ENCODE measurements at places on chromosomes 5 and 9. TPM values are rescaled to one million over a fixed set of nuclear protein-coding genes. Genes with fewer than 3 reads are reported as not detected.

Gene PHF24
- total RNA-seq: 0.05 TPM

Gene RNF180
- 1.2 TPM for total RNA-seq

Gene STK32A
- 0.09 TPM for total RNA-seq

Gene ECSCR
- 3.6 TPM for total RNA-seq

Gene PCDHGA9
- 2.8 TPM for total RNA-seq

Gene C9orf85
- total RNA-seq: 6.6 TPM

Gene MARVELD2
- 13.1 TPM for total RNA-seq

Gene PRLR
- 24.8 TPM for total RNA-seq

GRCh38 chr5:155948576-155948975, 378.4 kb upstream of the SGCD start:
- DNase-seq: no peak

DNA sequence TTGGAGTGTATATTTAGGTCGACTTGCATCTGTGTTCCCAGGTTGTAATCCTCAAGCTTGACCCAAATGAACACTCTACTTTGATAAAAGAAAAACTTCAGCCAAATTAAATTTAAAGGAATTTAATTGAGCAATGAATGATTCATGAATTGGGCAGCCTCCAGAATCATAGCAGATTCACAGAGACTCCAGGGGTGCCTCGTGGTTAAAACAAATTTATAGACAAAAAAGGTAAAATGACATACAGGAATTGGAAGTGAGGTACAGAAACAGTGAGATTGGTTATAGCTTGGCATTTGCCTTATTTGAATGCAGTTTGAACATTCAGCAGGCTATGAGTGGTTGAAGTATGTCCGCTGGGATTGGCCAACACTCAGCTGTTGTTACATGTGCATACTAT, 21.6 kb upstream of the SPATA31D4 start:
- no peak for DNase-seq

DNA sequence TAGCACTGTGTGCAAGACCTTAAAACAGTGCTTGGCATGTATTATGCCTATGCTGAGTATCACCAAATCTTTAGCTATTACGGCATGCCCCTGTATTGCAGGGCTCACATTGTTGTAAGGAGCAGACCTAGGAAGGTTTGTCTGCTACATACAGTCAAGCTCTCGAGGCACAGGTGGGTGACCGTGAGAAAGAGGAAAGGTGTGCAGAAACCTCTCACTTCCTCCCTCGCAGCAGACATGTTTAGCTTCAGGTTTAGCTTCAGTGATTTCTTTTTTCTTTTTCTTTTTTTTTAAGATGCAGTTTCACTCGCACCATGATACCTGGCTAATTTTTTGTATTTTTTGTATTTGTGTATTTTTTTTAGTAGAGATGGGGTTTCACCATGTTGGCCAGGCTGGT, 275.8 kb upstream of the RIOK2 start:
- no peak for DNase-seq

- no peak for DNase-seq
Measured at GRCh38 chr5:174617285-174617684, 107.1 kb upstream of the MSX2 start.

DNA sequence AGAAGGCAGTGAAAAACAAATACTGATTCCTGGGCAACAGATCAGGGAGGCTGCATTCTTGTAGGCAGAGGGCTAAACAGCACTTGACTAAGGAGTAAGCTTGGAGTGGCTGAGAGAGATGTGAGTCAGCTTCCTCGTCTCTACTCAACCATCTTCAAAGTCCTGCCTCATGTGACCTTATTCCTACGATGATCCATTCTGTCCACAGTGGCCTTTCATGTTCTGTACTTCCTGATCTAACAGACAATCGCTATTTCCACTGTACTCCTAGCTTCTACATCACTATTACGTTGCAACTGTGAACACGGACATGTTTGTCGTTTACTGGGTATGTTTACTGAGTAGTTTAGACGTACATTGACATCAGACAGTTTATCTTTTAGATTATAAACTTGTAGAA, 365.4 kb downstream of the ARL15 start:
- DNase-seq: no peak

GRCh38 chr9:73129941-73130685, 21.6 kb upstream of the ANXA1 start:
- DNase-seq: no peak

DNA sequence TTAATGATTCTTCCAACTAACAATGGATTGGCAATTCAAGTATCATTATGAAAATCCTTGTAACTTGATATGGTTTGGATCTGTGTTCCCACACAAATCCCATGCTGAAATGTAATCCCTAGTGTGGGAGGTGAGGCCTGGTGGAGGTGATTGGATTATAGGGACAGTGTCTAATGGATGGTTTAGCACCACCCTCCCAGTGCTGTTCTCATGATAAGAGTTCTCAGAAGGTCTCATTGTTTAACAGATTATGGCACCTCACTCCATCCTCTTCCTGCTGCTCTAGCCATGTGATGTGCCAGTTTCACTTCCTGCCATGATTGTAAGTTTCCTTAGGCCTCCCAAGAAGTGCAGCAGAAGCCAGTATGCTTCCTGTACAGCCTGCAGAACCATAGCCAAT, 1116.2 kb upstream of the EDIL3 start:
- no peak for DNase-seq

DNA sequence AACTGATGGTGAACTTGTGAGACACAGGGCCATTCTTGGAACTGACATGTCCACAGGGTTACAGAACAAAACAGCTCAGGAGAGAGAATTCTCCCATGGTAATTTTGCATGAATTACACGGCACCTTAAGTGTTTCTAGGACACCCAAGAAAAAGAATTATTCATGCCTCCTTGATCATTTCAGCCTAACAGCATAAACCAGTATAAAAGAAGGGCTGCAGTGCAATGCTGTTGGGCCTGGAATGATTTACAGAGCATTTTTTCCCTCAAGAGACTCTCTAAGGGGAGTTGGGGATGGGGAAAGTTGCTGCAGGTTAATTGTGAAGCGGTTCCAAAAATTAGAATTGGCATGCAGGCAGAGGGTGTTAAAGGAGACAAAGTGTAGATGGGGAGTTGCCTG, 136.4 kb upstream of the FBXL7 start:
- DNase-seq: no peak

DNA sequence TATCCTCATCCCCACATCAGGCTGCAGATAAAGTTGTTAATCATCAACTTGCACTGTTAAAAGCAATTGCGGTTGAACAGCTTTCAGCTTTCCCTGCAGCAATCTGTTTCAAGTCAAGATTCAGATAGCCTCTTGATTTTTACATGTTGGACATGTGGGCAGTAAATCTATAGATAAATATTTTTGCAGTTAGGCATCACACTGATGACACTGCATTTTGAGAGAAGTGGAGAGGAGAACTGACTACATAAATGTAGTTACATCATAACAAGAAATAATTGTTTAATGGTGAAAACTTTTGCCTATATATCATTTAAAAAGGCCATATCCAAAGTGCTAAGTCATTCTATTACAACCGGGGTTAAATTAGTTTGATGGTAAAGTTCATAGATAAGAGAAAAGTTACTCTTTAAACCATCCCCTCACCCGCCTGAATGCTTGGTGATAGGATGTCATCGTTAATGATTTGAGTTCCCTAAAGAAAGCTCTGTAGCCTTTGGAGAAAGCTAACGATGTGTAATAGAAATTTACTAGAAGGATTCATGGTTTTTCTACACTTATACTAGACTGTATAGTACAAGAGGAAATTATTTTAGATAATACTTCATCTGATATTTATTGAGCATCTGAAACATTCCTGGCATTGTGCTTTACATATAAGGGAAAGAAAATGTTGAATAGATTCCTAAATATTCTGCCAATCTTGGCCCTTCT, 30.8 kb upstream of the ALDH1A1 start:
- no peak for DNase-seq

DNA sequence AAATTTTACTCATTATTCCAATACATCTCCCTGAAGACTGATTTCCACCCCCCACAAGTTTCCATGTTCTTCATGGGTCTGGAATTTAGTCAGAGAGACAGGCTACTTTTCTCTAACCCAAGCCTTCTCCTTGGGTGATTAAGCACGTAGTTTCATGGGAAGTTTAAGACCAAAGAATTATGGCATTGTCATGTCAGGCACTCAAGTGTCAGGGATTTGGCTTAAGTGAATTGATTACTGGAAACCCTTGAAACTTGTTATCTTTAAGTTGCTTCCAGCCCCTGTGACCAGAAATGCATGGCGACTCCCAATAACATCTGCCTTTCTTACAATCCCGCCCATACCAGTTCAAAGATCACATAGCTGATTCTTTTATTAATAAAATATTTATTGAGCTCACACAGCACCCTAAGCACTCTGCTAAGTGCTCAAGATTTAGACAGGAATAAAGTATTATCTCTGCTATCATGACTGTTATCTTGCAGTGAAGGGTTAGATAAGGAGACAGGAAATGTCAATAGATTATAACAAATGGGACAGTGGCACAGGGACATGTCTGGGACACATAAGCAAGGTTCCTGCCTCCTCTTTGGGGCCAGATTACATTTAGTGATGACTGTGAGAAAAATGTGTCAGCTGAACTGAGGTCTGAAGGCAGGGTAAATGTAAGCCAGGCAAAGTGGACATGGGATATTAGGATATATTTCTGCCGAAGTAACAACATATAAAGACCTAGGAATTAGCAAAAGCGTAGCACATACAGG, 241.2 kb upstream of the TNC start:
- no peak for DNase-seq

DNA sequence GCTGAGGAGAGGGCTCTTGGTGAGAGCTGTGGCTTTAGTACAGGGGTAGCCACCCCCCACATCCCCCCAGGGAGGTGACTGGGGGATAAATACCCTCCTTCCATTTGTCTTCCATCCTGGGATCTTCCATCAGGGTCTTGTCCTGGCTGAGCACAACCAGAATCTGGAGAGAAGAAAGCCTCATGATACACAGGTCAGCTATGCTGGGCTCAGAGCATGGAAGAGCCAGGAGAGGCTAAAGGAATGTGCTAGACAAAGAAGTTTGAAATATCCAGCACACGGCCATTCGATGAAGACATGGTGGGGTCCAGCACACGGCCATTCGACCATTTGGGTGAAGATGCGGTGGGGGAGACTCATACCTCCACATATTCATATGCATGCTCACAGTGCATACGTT, 30.0 kb downstream of the ROPN1L start:
- DNase-seq: no peak

- no peak for DNase-seq
Measured at GRCh38 chr5:95725937-95726810, 5.0 kb upstream of the RHOBTB3 start.

GRCh38 chr5:146018514-146019375, 82.4 kb downstream of the SH3RF2 start:
- DNase-seq: no peak

DNA sequence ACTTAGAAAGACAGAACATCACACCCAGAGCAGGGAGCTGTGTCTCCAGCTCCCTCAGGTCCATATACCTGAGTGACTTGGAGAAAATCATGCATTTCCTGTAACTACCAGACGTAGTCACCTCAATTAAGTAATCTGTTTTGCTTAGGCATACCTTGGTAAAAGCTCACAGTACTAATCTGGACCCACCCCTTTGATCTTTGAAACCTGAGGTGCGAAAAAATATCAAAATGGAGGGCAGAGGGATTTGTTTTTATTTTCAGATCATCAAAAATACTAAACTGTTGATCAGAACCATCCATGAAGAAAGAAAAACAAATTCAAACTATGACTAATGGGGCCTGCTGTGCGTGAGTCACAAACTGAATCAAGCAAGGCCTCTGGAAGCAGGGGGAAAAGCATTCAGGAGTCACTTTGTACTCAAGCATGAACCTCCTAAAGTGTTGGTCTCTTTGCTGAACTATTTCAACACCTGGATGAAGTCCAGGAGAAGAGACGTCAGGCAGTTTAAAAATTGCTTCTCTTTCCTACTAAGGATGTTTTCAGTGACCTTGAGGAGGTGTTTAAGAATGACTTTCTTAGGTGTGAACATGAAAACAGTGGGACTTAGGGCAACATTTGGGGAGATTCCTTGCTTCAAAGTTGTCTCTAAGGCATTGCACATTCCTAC, 76.3 kb downstream of the MUSK start:
- DNase-seq: no peak

GRCh38 chr5:122581629-122582028, 193.3 kb upstream of the SNX2 start:
- DNase-seq: no peak

DNA sequence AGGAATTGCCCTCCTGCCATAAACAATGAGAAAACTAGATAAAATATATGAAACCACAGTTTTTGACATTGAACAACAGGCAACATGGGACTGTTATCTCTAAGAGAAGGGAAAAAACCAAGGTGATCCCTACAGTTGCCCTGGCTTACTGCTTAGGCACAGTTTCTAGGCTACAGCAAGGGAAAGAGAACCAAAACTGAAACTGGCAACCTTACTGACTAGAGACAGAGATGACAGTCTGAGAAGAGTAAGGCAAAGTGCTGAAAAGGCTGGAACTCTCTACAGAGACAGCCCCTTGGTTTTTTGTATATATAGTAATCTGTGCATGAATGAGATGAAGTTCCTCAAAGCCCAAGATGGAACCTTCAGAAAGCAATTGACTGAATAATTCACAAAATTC, 36.2 kb upstream of the REEP2 start:
- DNase-seq: no peak

Data from liver (tissue), 10 donors.